HT1080 (cell line): ENCODE measurements at places on chromosomes 7 and 10. TPM values are rescaled to one million over a fixed set of nuclear protein-coding genes. Genes with fewer than 3 reads are reported as not detected.

Gene NPTX2
- total RNA-seq = not detected in 2 replicates

GRCh38 chr10:69089638-69090599 lies 2.0 kb downstream of the SRGN start:
- DNase-seq = peak; percentile 32

DNA sequence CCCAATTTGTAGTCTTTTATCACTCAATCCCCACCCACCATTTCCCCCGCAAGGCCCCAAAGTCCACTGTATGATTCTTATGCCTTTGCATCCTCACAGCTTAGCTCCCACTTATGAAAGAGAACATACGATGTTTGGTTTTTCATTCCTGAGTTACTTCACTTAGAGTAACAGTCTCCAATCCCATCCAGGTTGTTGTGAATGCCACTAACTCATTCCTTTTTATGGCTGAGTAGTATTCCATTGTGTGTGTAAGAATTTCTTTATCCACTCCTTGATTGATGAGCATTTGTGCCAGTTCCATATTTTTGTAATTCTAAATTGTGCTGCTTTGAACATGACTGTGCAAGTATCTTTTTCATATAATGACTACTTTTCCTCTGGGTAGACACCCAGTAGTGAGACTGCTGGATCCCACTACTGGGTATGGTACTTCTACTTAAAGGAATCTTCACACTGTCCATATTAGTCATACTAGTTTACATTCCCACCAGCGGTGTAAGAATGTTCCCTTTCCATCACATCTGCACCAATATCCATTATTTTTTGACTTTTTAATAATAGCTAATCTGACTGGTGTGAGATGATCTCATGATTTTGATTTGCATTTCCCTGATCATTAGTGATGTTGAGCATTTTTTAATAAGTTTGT lies 152.6 kb downstream of the JMJD1C start:
- DNase-seq = no peak

Gene OR6V1
- not detected in 2 replicates for total RNA-seq

Gene CLCN1
- total RNA-seq = not detected in 2 replicates

Gene NXPH1
- not detected in 2 replicates for total RNA-seq

GRCh38 chr7:79290398-79290797 lies 163.1 kb downstream of the MAGI2 start:
- DNase-seq = no peak

Gene FAM24B
- total RNA-seq = 7.2 and 7.9 TPM in 2 replicates

DNA sequence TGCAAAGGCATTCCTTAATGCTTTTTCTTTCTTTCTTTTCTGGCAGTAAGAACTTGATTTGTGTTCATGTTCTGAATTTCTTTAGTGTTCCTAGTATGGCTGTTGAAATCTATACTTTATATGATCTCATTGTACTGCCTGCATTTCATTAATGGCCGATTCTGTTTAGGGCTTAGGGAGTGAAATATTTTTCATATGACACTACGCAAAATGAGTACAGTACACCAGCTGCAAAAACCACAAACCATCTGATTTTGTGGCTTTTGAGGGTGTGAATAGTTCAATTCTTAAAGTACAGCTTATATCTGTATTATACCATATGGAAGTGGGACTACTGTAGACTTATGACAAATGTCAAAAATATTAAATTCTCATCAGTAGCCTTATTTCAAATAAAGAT lies 69.1 kb upstream of the FOXP2 start:
- peak; percentile 74 for DNase-seq

Gene CPEB3
- total RNA-seq = 0.37 and 0.43 TPM in 2 replicates

Gene SEMA3E
- total RNA-seq = not detected in 2 replicates

GRCh38 chr10:43380610-43381222 lies 9.3 kb downstream of the FXYD4 start:
- no peak for DNase-seq

Gene NEUROG3
- total RNA-seq = not detected in 2 replicates

DNA sequence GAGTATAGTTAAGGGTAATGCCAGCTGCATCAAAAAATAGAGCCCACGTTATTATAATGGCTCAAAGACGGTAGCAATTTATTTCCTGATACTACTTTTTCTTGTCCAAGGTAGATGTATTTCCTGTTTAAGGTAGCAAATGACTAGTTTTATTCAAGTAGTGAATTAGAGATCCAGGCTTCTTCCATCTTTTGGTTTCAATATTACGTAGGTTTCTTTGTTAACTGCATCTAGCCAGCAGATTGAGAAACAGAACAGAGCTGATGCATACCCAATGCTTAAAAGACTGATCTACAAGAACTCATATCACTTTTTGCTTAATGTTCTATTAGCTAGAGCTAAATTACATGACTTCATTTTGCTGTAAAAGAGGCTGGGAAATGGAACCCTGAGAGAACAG lies 992.1 kb downstream of the NRG3 start:
- no peak for DNase-seq

- no peak for DNase-seq
Measured at GRCh38 chr7:71332207-71332606, 200.3 kb downstream of the GALNT17 start.

DNA sequence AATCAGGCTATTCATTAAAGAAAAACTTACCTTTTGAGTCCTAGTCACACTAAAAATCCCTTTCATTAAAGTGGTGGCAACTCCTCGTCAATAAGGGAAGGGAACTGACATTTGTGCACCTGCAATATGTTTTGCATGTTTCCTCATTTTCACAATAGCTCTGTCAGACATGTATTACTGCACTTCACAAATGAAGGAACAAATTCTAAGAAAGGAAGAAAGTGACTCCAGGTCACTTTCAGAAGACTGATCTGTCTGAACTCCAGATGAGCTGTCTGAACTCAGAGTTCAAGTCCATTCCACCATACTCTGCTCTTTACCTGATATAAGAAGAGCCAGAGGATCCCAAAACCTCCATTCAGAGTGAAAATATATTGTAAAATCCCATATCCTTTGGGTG lies 50.3 kb upstream of the GSAP start:
- DNase-seq = no peak

GRCh38 chr10:11288302-11288701 lies 270.6 kb downstream of the CELF2 start:
- DNase-seq = no peak

Gene SRGN
- 135 and 180 TPM in 2 replicates for total RNA-seq

Gene DYDC2
- total RNA-seq = 0.20 and 0.53 TPM in 2 replicates

GRCh38 chr7:64182036-64182790 lies 24.8 kb upstream of the ZNF735 start:
- no peak for DNase-seq

GRCh38 chr10:27982875-27983543 lies 15.9 kb downstream of the ODAD2 start:
- DNase-seq = no peak

DNA sequence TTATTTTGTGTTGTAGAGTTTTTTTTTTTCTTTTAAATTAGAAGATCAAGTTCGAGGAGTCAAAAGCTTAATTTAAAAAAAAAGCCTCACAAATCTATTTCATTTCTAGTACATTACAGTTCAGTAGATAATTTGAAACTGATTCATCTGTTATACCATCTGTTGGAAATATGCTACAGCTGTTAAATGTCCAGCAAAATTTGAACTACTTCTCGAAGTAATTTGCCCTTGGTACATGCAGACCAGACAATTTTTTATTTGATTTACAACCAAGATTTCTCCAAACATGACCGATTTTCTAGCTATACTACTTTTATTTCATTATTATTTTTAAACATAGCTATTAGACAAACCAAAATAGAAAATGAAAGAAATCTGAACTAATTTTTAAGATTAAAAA lies 647.9 kb downstream of the CNTNAP2 start:
- DNase-seq = no peak

Gene C10orf53
- not detected in 2 replicates for total RNA-seq

Gene CYP2E1
- 1.2 and 1.4 TPM in 2 replicates for total RNA-seq

Gene GDF2
- total RNA-seq = not detected in 2 replicates

- DNase-seq = no peak
Measured at GRCh38 chr7:4879396-4880081, 4.0 kb downstream of the RADIL start.

DNA sequence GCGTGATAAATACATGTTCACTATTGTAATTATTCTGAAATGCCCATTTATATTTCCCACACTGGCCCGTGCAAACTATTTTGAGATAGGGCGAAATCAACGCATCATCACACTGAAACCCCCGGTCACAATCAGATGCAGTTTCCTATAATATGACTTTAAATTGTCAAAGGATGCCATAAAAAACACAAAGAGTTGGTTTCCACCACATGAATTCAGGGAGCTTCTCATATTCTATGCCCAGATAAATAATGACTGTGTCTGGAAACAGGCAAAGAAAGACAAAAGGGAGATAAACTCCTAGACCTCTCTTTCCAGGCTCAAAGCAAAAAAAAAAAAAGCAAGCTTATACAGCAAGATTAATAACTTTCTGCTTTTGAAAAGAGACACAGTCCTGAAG lies 375.8 kb upstream of the AKR1E2 start:
- DNase-seq = no peak

GRCh38 chr10:108653531-108653930 lies 1269.8 kb downstream of the XPNPEP1 start:
- DNase-seq = peak; percentile 48

Gene NPY4R
- 0.07 TPM in 1 of 2 replicates, not detected in the other for total RNA-seq

Gene PHTF2
- total RNA-seq = 16.5 and 18.0 TPM in 2 replicates

Gene ZYX
- total RNA-seq = 98.8 and 165 TPM in 2 replicates

GRCh38 chr7:30225863-30226613 lies 58.4 kb upstream of the ZNRF2 start:
- DNase-seq = peak; percentile 93

- no peak for DNase-seq
Measured at GRCh38 chr10:43708262-43708661, 59.6 kb upstream of the ZNF32 start.

GRCh38 chr7:117068511-117069145 lies 115.3 kb downstream of the ST7 start:
- no peak for DNase-seq

- DNase-seq = no peak
Measured at GRCh38 chr10:48517911-48518811, 86.7 kb downstream of the ARHGAP22 start.

Gene OPN1SW
- total RNA-seq = not detected in 2 replicates

DNA sequence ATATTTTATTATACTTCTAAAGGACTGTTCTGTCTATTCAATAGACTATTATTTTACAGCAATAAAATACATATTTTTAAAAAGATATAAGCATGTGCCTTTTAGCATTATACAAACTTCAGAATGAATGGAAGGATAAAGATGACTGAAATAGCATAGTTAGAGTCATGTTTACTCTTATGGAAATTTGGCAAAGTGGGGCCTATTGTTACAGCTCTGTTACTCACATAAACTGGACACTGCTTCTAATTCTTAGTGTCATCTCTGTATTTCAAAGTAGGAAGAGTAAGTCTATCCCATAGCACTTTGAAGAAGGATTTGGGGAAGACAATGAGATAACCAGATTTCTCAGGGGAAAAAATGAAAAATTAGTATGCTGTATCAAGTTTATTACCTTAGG lies 168.2 kb downstream of the SKAP2 start:
- no peak for DNase-seq

DNA sequence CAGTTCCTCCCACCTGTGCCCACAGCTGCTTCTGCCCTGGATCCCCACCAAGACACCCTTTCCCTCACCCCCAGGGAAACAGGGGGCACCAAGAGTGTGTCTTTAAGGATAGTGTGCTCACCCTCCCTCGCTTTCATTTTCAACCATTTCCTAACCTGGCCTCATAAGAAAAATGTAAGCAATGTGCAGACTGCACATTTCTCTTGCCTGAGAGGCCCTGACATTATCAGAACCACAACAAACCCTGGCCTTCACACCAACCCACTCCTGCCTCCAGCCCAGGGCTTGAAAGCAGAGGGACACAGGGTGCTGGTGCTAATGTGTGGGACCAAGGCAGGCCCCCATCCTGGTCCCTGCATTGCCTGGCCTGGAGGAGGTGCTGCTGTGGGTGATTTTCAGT lies 11.0 kb upstream of the IMPDH1 start:
- DNase-seq = no peak

- peak; percentile 26 for DNase-seq
Measured at GRCh38 chr10:55374917-55375316, 573.9 kb upstream of the PCDH15 start.

DNA sequence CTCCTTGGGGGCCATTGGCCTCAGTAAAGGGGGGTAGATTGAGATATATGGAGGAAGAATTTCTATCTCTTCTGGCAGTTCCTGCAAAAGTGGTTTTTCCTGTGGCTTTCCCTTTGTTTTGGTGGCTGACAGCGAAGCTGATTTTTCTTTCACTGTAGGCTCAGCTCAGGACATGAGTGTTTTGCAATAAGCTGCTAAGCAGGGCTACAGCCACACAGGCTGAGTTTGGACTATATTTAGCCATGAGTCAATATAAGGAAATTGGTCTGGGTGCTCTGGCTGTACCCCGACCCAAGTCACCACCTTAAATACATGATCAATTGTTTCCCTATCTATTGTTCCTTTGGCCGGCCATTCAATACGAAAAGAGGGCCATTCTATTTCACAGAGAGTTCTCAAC lies 212.7 kb upstream of the KCND2 start:
- DNase-seq = peak; percentile 25
